ENCODE measurements at places on chromosomes 3 and 15. TPM values are rescaled to one million over a fixed set of nuclear protein-coding genes. Genes with fewer than 3 reads are reported as not detected.

CTXN2 gene
- total RNA-seq = not detected

GOLGA6B gene
- total RNA-seq = not detected

GRAMD1C gene
- 1.1 TPM for total RNA-seq

- DNase-seq = no peak
Observed at GRCh38 chr3:152658977-152659720, 175.8 kb upstream of the P2RY1 start.

GRCh38 chr15:40102897-40103858 is 5.5 kb downstream of the BMF start:
- DNase-seq = peak; percentile 85

GRCh38 chr15:68201879-68202261 is 3.3 kb downstream of the CALML4 start:
- DNase-seq = no peak

GRCh38 chr3:128383316-128384235 is 83.1 kb downstream of the DNAJB8 start:
- DNase-seq = peak; percentile 51

- no peak for DNase-seq
Observed at GRCh38 chr3:124861041-124861440, 26.1 kb downstream of the ITGB5 start.

GRCh38 chr3:169929830-169930519 is 18.6 kb downstream of the SAMD7 start:
- no peak for DNase-seq

DNA sequence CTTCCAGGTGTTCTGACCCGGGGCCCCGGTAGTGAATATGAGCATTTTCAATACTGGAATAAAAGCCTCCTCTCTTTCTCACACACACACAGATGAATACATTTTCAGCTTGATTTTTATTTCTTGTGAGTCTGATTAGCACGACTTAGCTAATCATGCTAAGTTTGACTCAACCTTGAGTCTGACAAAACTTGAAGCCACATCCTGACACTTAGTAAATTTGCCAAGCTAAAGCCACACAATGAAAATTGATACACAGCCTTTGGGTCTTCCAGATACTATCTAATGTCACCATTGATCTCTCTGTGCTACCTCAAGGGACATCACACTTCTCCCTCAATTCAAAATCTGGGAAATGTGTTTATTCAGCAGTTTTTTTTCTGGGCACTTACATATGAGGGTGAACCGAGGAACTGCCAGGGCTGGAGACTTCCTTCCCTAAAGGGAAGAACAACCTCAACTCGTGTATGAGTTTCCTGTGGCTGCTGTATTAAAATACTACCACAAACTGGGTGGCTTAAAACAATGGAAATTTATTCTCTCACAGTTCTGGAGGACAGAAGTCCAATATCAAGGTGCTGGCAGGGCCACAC is 18.6 kb downstream of the TMEM266 start:
- no peak for DNase-seq

GRCh38 chr15:22811640-22812039 is 25.2 kb downstream of the NIPA1 start:
- no peak for DNase-seq

Data from ovary (tissue), 10 donors.